Ecto neural progenitor cell (in vitro differentiated cells): ENCODE measurements at places on chromosomes 7 and 10.

DNA sequence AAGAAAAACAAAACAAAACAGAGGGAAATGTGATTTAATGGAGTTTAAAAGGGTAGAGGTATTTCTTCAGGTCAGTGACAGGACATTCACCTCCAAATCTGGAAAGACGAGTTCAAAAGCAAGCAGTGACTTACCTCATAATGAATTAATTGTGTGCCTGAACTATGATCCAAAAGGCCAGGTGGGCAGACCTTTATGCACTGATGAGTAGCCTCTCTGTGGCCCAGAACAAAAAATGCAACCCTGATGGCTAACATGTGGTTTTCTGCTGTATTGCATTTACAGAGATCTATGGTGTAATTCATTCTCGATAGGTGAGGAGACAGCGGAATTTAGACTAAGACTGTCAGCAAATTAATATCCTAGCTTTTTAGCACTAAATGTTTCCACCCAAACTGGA, 142.0 kb downstream of the HDAC9 start:
- no peak for DNase-seq

DNA sequence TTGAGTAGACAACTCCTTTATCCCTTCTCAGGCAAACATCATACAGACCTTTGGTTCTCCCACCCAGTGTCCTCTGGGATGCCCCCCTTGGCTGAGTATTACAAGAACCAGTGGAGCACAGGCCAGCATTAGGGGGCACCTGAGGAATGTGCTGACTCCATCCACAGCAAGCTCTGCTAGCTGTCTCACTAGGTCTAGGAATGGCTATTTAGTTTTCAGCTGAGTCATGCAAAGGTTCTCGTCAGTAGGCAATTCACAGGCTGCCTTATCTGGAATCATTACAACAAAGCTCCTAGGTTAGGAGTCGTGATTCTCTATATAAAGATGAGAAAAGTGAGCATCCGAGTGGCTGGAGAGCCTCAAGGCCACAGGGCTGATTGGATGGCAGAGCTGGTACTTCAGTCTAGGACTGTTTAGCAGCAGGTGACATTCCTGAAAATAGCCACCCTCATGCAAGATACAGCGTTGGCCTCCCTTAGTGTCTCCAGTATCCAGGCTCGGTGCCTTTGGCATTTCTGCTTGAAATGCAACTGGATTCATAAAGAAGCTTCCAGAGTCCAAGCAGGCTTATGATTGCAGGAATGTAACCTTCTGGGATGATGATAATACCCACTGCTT, 75.8 kb downstream of the CDCA7L start:
- no peak for DNase-seq

DNA sequence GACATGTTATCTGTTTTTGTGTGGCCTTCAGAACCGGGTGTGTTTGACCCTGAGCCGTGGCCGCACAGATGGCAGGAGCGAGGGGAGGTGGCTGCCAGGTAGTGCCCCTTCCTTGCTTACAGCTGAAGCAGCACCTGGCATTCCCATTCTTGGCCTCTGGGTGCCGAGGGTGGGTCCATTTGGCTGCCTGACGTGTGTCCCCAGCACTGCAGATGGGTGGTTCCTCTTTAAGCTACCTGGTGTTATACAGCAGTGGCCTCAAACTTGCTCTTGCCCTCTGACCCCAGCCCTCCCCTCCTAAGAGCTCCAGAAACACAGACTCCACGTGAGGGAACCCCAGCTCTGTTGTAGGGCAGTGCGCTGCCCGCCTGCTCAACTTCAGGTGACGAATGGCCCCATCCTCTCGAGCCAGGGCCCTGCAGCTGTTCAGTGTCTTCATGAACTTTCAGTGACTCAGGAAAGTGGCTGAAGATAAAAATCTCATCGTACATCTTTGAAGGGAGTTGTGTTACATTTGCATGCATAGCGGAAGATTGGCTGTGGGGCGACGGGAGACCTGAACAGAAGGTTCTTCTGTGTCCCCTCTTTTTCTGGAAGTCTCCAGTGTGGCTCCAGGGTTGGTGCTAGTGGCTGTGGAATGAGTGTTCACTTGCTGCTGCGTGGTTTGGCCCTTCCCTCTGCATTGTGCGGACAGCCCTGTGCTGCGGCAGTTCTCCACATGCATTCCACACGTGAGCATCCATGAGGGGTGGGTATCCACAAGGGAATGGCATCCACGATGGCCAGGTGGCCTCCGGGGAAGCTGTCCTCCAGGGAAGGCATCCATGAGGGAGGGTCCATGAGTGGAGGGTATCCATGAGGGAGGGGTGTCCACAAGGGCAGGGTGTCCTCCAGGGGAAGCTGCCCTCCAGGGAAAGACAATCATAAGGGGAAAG, 91.6 kb downstream of the INPP5A start:
- DNase-seq = no peak

- no peak for DNase-seq
Observed at GRCh38 chr7:42080841-42081586, 156.0 kb downstream of the GLI3 start.

GRCh38 chr10:120480848-120481247, 23.8 kb downstream of the PLPP4 start:
- peak; percentile 20 for DNase-seq

- DNase-seq = no peak
Observed at GRCh38 chr10:68135922-68136792, 26.9 kb downstream of the MYPN start.

DNA sequence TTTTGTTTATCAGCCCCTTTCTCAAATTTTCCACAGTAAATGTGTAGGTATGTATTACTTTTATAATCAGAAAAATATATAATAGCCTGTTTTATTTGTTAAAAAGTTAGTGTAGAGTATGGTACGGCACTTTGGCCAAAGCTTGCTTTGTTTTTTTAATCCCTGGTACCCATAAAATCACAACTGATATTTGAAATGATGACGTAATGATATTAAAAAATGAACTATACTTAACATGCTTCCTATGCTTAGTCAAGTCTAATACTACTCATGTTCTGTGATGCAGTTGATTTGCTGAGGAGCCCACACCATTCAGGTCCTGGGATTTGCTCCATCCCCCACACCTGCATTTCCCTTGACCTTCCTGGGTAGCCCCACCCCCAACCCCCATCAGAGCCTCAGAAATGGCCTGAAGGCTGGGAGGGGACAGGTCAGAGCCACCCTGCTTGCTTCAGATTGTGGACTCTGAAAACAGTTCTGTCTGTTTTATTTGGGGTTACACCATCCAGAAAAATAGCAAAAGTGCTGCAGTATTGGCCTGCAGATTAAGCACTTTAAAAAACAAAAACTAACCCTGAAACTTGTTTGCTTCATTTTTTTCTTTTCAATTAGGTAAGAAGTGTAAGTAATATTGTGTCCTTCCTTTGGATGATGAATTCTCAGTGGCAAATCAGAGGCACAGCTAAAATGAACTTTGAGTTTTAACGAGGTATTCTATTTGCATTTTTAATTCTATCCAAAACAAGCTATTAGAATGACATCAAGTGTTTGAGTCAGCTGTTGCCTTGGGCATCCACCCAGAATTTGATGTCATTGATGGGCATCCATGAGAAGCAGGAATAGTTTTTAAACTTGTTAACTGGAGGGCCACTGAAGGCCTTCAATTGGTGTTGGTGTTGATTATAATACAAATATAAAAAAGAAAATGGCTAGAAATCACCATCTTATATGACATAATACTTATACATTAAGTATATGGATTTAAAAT, 23.3 kb downstream of the PLCE1 start:
- no peak for DNase-seq

GRCh38 chr7:143408686-143409561, at the start of gene EPHA1:
Gene EPHA1 (minus strand): TSS chr7:143408856. CDS start chr7:143408805, 51 bp downstream.
- peak; percentile 69 for DNase-seq

DNA sequence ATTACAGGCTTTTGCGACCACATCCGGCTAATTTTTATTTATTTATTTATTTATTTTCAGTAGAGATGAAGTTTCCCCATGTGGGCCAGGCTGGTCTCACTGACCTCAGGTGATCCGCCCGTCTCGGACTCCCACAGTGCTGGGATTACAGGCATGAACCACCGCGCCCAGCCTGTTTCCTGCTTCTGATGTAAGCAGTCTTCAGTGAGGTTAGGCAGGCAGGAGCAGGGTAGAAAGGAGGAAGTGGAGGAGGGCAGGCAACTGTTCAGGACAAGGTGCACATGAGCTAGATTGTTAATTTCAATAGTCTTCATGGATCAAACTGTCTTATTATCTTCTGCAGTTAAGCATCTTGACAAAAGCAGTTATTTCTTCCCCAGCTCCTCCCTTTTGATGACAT, 605.0 kb downstream of the CCSER2 start:
- no peak for DNase-seq

DNA sequence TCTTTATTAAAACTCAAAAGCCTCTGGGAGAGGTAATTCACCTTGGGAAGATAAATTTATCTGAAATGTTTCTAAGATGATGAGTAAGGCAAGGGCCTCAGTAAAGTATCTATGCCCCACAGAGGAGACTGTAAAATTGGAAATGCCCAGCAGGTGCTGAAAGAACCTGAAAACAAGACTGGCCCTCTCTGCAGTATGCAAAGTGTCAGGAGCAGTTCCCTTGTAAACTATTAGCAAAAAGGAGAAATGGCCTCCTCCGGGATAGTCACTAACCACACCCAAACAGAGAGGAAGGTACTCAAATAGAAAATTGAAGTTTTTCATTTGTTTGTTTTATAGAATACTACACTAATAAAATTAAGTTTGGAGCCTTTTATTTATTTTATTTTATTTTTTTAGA, 81.2 kb downstream of the FZD1 start:
- DNase-seq = no peak

- no peak for DNase-seq
Observed at GRCh38 chr10:107011105-107011504, 153.4 kb downstream of the SORCS1 start.

GRCh38 chr10:132671228-132672154, 114.5 kb downstream of the NKX6-2 start:
- peak; percentile 29 for DNase-seq

DNA sequence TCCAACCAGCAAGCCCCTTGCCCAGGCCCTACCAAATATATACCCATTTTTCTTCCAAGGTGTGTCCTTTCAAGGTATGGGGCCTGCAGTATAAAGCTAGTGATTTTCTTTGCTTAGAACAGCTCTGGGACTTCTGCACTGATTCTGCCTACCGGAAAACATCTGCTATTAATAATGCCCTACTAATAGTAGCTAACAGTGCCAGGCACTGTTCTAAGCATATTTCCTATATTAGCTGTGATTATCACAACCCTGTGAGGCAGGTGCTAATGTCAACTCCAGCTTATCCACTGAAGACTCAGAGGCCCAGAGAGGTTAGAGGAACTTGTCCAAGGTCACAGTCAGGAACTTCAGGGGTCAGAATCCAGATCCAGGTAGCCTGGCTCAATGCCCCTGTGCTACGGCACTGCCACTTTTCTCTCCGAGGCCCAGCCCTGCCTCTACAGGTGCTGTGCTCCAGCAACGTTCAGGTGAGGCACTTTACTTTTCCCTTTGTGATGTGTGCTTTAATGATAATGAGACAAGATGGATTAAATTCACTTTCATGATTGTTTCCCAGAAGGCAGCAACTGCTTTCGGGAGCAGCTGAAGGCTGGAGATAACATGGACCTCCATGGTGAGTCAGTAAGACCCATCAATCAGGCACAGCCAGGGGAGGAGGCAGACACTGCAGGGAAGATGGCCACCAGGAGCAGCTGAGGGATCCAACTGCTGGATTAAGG, 26.7 kb downstream of the TAS2R41 start:
- no peak for DNase-seq

GRCh38 chr10:118816471-118817168, 61.9 kb upstream of the CACUL1 start:
- no peak for DNase-seq

GRCh38 chr7:16067711-16068110, 353.6 kb downstream of the CRPPA start:
- DNase-seq = no peak

- DNase-seq = no peak
Observed at GRCh38 chr10:32332299-32332750, 14.6 kb downstream of the EPC1 start.

- DNase-seq = no peak
Observed at GRCh38 chr7:21076054-21076453, 289.4 kb upstream of the SP8 start.

GRCh38 chr10:12036073-12036655, 6.4 kb downstream of the UPF2 start:
- no peak for DNase-seq

DNA sequence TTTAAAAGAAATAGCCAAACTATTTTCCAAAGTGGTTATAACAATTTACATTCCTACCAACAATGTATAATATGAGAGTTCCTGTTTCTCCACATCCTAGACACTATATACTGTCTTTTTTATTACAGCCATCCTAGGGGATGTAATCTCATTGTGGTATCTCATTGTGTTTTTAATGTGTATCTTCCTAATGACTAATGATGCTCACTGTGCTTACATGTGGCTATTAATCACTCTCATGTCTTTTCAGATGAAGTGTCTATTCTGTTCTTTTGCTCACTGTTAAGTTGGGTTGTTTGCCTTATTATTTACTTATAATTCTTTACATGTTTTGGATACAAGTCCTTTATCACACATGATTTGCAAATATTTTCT, 71.8 kb downstream of the ZNF438 start:
- DNase-seq = no peak

DNA sequence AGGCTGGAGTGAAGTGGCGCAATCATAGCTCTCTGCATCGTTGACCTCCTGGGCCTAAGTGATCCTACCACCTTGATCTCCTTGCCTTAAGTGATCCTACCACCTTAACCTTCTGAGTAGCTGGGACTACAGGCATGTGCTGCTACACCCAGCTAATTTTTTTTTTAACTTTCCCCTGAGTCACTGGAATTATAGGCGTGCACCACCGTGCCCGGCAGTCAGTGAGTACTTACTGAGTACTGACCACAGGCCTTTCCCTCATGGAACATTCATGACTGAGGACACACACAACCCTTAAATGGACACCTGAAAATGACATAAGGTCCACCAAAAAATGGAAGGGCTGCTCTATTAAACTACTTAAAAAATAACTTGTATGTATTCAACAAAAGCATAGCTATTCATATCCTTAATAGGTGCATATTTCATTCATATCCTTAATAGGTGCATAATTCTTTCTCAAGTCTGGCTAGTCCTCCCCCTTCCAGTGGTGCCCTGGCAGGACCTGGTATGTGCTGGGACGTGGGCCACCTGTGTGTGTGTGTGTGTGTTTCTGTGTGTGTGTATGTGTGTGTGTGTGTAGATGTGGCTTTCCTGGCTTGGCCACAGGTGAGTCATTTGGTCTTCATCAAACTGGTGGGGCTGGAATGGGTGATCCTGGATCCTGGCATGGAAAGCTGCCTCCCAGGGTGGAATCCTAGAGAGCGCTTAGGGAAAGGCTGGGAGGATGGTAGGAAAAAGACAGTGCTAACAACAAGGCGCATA, 3.5 kb downstream of the FAM180A start:
- no peak for DNase-seq

GRCh38 chr7:99559175-99559915, 903 bp downstream of the ZNF655 start:
- DNase-seq = no peak

- no peak for DNase-seq
Observed at GRCh38 chr10:80406204-80406603, 2.1 kb upstream of the PRXL2A start.

DNA sequence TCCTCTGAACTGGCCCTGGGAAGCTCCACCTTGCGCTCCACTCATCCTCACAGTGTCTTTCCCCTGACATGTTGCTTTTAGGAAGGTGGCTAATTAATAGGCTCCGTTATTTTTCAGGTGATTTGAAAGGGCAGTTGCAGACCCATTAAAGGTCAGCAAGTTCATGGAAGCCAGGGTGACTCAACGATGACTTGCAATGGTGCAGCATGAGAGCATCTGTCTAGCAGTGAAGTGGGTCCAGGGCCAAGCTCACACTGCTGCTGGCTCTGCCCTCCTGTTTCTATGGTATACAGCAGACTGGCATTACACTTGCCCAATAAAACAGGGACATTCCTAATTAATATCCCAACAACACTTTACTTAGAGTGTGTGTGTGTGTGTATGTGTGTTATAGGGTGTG, 68.8 kb upstream of the WDR11 start:
- no peak for DNase-seq

GRCh38 chr10:96556003-96556402, 30.8 kb downstream of the TM9SF3 start:
- DNase-seq = no peak
